ENCODE measurements at places on chromosomes 12 and 14.

- DNase-seq, result no peak
Observed at GRCh38 chr12:2877953-2878732, 1.1 kb downstream of the RHNO1 start.

GRCh38 chr14:100020629-100021028, 44.6 kb upstream of the EVL start:
- no peak for DNase-seq

GRCh38 chr14:23929822-23930294, 23.7 kb upstream of the DHRS4 start:
- DNase-seq, result peak; percentile 85

DNA sequence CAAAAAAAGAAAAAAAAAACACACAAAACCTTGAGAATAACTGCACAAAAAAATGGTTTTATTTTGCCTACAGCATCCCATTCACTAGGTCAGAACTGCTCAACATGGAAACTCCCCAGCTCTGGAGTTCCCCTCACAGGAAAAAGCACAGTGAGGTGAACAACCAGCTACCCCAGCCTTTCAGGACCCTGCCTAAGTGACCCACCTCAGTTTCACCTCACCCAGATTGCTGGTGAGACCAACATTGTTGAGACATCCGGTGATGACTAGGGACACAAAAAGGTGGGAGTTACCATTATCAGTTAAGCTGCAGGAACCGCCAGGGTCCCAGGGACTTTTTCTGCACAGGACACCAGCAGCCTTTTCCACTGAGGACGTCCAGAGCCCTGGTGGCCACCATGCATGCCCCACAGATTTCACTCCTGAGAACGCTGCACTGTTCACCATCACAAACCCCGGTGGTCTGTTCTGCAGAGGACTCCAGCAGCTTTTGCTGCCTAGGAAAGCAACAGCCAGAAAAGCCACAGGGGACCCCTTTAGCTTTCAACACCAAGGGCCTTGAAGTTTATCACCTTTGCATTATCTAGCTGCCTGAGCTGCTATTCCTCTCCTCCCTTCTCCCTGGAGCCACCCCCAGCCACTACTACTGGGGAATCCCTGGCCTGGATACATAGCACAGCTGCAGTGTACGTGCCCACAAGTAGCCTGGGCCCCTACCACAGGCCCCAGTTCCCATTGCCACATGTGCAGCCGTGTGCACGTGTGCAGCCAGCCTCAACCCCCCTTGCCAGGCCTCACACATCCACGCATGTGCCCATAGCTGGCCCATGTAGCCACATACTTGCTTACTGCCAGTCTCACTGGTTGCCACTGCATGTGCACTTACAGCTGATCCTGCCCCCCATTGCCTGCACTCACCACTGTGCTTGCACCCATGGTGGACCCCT, 62.5 kb upstream of the FAR2 start:
- no peak for DNase-seq

GRCh38 chr12:94070520-94070919, 77.9 kb upstream of the PLXNC1 start:
- no peak for DNase-seq

DNA sequence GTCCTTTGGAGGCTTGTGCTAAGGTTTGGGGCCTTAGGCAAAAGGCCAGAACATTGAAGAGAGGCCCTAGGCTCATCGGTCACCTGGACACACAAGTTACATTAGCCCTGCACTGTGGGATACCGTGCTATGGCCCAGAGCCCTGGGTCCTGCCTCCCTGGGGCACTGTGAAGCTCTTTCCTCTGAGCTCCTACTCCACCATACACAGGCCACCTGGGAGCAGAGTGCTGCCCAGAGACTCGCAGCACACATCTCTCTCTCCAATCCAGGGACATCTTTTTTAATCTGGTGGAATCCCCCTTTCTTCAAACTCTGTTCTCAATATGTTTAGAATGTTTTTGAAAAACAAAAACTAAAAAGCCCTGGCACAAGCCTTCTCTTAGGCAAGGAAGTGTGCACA, 314.2 kb upstream of the RGS6 start:
- DNase-seq, result no peak

DNA sequence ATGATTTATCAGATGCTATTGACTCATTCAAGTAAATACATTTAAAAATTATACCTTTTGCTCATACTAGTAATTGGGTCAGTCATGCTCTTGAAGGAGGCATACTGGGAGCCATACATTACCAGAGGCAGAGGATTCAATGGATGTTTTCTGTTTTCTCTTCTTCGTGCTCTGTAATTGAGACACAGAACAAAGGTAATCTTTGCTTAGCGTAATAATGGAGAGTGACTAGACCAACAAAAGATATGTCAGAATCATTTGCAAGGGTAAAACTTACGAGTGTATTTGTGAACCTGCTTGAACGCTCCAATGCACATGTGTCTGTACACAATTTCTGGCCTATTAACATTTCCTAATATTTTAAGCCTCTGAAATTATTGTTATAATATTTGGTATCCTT, 296.4 kb downstream of the FOXG1 start:
- no peak for DNase-seq
